K562 (cell line): ENCODE measurements at places on chromosomes 3 and 15.

- DNase-seq, result no peak
Measured at GRCh38 chr3:13424141-13424844, 4.2 kb upstream of the NUP210 start.

GRCh38 chr15:67818464-67818863 lies 6.8 kb upstream of the SKOR1 start:
- no peak for DNase-seq

- no peak for DNase-seq
Measured at GRCh38 chr3:73848173-73848906, 223.6 kb upstream of the PDZRN3 start.

DNA sequence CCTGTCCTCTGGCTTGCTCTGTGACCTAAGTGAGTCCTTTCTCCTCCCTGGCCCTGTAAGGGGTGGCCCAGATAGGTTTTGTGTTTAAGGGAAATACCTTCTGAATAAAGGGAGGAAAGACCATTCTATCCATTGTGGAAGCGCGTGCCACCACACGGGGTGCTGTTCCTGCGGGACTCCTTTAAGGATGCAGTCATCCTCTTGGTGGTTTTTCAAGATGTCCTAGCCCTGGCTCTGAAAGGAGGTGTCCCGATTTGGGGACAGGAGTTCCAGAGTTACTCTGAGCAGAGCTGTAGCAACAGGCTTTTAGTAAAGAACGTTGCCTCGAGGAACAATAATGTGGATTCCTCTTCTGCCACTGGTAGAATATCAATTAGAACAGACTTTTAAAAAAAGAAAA lies 9.6 kb downstream of the SLC6A6 start:
- DNase-seq, result no peak

- no peak for DNase-seq
Measured at GRCh38 chr15:89820666-89821611, 6.3 kb upstream of the ANPEP start.

DNA sequence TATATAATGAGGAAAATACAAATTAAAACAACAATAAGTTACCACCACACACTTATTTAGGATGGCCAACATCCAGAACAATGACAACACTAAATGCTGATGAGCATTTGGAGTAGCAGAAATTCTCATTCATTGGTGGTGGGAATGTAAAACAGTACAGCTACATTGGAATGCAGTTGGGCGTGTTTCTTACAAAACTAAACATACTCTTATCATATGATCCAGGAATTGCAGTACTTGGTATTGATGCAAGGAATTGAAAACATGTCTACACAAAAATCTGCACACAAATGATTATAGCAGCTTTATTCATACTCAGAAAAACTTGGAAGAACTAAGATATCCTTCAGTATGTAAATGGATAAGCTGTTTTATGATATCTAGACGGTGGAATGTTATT lies 594.2 kb downstream of the ZBBX start:
- DNase-seq, result no peak

DNA sequence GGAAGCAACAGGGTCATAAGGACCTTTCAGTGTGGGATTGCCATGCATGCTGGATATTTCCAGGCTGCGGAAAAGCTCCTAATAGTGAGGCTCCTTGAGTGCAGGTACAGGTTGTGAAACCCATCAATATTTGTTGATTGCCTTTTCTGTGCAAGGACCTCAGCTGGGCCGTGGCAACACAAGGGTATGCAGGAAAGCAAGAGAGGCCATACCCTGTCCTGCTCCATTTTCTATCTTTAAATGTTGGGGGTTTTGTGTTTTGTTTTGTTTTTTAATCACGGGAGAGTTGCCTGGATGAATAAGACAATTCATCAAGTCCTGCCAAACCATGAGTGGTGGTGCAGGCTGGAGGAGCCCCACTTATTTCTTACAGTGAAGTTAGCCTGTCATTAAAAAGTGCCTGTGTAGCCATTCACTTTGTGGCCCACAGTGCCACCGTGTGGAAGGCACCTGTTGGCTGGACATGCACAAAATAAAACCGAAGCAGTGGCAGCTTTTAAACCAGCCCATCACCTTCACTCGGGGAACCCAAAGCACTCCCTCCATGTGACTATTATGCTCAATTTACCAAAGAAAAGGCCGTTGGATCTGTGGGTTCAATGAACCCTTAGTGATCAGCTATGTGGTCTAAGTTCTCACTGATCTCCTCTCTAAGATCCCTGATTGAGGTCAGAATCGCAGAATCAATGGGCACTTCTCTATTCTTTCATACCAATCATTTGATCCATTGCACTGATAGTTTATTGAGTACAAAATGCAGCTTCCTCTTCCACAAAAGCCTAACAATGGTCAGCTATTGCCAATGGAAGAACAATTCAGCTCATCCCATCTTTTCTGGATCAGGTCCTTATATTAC lies 42.2 kb downstream of the CLDN18 start:
- DNase-seq, result peak; percentile 39

DNA sequence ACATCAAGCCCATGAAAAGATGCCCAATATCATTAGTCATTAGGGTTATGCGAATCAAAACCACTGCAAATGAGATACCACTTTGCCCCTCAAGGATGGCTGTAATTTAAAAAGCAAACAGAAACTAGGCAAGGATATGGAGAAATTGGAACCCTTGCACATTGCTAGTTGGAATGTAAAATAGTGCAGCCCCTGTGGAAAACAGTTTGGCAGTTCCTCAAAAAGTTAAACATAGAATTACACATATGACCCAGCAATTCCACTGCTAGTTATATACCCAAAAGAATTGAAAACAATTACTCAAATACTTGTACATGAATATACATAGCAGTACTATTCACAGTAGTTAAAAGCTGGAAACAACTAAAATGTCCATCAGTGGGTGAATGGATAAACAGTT lies 186.8 kb upstream of the CGNL1 start:
- DNase-seq, result no peak

- DNase-seq, result no peak
Measured at GRCh38 chr3:60427109-60427508, 824.1 kb downstream of the FHIT start.

- DNase-seq, result no peak
Measured at GRCh38 chr15:63970621-63971426, 75.5 kb downstream of the DAPK2 start.

- no peak for DNase-seq
Measured at GRCh38 chr3:32432711-32433530, 41.3 kb downstream of the CMTM7 start.

DNA sequence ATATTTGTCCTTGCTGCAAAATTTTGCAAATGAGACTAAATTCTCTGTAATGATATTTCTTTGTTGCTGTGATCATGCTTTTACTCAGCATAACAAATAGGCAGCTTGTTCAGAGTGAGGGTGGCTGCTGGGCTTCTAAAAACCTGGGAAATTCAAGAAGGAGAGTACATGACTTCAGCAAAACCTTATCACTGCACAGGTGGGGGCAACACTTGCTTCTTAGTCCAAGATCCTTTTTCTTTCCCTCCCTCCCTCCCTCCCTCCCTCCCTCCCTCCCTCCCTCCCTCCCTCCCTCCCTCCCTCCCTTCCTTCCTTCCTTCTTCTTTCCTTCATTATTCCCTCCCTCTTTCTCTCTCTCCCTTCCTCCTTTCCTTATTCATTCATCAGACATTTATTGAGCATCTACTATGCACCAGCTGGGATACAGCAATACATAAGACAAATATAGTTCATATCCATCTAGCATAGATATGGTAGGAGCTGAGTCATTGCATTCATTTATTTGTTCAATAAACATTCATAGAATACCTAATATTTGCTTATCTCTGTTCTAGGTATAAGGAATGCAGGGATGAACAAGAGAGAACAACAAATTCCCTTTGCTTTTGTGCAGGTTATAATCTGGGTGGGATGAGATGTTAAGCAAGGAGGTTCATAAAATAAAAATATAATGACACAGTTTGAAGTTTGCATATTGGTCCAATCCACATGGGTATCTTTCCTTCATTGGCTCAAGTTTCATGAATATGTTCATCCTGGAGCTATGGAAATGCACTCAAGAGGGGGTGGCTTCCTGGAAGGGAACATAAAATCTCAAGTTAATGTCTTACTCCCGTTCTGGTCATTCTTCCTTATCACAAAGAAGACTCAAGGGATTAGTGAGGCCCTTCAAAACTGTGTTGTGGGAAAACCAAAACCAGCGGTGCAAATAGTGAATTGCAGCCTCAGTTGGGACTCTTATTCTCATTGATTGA lies 210.7 kb downstream of the PDCD6IP start:
- DNase-seq, result no peak

- DNase-seq, result no peak
Measured at GRCh38 chr3:71579326-71579934, 4.1 kb downstream of the FOXP1 start.

GRCh38 chr3:157533298-157534070 lies 30.3 kb upstream of the VEPH1 start:
- DNase-seq, result no peak

- DNase-seq, result no peak
Measured at GRCh38 chr15:63491116-63491827, 13.1 kb upstream of the USP3 start.

GRCh38 chr3:54888873-54889272 lies 39.0 kb downstream of the LRTM1 start:
- no peak for DNase-seq

DNA sequence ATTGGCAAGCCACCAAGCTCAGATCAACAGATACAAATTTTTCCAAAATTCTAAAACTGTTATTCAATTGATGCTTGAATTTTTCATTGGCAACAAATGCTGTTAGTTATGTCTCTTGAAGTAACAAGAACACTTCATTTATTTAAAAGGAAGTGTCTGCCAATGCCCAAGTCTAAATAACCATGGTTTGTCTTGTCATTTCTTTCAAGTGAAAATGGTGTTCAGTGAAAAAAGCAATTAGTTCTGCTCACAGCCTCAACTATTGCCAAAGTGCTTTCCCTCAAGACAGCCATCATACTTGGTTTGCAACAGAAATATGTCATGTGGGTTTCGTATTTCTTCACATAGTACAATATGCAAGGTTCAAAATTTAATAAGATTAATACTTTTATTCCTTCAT lies 312.6 kb upstream of the LMCD1 start:
- DNase-seq, result no peak

- DNase-seq, result no peak
Measured at GRCh38 chr15:34650177-34650576, 66.7 kb upstream of the GOLGA8B start.

- no peak for DNase-seq
Measured at GRCh38 chr3:159082519-159082918, 280.7 kb downstream of the MFSD1 start.

GRCh38 chr15:51505251-51505650 lies 117.3 kb downstream of the DMXL2 start:
- no peak for DNase-seq

DNA sequence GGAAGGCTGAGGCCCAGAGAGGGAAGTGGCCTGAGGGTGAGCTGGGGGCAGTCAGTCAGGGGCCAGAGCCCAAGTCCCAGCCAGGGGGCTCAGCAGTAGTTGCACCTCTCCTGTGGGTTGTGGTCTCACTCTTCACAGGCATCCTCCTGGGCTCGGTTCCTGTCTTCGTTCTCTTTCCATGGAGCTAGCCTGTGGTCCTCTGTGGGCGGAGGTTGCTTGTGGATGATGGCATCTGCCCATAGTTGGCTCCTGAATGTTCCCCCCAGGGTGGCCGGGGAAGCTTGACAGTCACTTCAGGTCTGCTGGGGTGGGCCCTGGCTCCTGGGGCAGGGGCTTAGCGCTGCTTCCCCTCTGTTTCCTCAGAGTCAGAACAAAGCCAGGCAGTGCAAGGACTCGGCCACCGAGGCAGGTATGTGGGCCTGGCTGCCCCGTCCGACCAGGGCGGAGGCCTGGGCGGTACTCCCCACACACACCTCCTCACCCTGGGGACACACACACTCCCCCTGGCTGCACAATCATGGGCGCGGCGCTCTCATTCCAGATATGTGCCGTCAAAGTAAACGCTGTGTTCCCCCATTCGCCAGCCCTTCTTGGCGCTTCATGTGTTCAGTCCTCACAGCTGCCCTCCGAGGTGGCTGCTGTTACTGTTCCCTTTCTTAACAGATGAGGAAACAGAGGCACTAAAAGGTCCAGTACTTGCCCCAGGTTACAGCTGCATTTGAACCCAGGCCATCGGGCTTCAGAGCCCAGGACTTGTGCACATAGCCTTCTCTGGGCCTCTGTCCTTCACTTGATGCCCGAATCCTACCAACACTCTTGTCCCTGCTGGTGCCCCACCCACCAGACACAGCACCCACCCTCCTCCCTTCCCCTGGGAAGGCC lies 34.5 kb downstream of the PSTPIP1 start:
- DNase-seq, result peak; percentile 53

- DNase-seq, result no peak
Measured at GRCh38 chr3:65720989-65721737, 317.6 kb downstream of the MAGI1 start.

GRCh38 chr3:154421083-154421482 lies 8.9 kb downstream of the GPR149 start:
- no peak for DNase-seq

- peak; percentile 66 for DNase-seq
Measured at GRCh38 chr3:58899159-58899952, 150.5 kb downstream of the CFAP20DC start.

DNA sequence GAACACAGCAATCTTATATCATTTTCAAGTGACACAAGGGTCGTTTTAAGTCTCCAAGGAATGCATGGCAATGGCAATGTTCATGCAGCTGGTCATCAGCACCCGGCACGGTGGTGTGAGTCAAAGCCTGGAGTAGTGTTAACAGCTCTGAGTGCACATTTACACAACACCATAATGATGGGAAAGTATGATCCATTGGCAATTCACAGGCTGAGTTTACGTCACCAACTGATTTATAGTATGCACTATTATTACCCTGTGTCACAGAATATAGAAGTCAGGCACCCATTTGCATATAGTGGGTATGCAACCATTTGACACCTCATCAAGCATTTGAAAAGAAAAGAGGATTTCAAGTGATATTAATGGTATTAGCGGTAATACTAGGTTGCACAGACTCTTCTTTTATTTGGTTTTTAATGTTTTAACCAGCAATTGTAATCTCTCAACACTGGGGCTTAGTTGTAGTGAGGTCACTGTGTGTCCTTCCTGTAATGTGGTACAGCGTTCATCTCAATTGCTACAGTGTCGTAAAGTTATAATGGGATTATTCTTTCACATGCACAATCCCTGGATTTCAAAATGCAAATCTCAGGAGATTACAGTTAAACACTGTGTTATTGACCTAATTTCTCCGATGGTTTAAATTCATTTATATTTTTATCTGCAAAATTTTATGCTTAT lies 113.8 kb downstream of the C3orf38 start:
- DNase-seq, result no peak

GRCh38 chr3:134441321-134441720 lies 44.5 kb downstream of the ANAPC13 start:
- DNase-seq, result no peak

DNA sequence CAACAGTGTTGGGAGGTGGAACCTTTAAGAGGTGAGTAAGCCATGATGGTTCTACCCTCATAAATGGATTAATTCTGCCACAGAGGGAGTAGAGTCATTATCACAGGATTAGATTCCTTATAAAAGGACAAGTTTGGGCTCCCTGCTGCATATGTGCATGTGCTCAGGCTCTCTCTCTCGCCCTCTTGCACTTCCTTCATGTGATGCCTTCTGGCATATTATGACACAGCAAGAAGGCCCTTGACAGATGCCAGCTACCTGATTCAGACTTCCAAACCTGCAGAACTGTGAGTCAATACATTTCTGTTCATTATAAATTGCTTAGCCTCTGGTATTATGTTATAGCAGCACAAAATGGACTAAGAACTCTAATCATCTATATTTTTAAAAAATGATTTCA lies 205.3 kb downstream of the CTNNB1 start:
- no peak for DNase-seq

- no peak for DNase-seq
Measured at GRCh38 chr15:25057574-25057973, 102.8 kb downstream of the SNRPN start.

GRCh38 chr15:100595964-100596363 lies 6.0 kb downstream of the LINS1 start:
- DNase-seq, result peak; percentile 44

GRCh38 chr15:99486371-99487336 lies 79.1 kb upstream of the MEF2A start:
- DNase-seq, result no peak
